ENCODE measurements at places on chromosomes 5 and 9. TPM values are rescaled to one million over a fixed set of nuclear protein-coding genes. Genes with fewer than 3 reads are reported as not detected.

Gene CHSY3
- total RNA-seq, result not detected

Gene CBY3
- not detected for total RNA-seq

Gene HTR1A
- not detected for total RNA-seq

Gene SOHLH1
- total RNA-seq, result not detected

Gene MYOT
- total RNA-seq, result not detected

Gene CANX
- 485 TPM for total RNA-seq

Gene JAKMIP2
- total RNA-seq, result 6.3 TPM

All from T-helper 1 cell treated with Interleukin-12 subunit alpha and Interleukin-12 subunit beta and Interleukin-4 antibody, amounts not matched to agents 30 ng/mL and 1 ng/mL, for 36 hours (primary cell).